ENCODE measurements at places on chromosomes 13 and 19.

GRCh38 chr19:6530386-6531162 lies at the start of gene TNFSF9:
TNFSF9 (plus strand) TSS chr19:6531026; CDS start chr19:6531037, 11 bp downstream.
- no peak for DNase-seq

DNA sequence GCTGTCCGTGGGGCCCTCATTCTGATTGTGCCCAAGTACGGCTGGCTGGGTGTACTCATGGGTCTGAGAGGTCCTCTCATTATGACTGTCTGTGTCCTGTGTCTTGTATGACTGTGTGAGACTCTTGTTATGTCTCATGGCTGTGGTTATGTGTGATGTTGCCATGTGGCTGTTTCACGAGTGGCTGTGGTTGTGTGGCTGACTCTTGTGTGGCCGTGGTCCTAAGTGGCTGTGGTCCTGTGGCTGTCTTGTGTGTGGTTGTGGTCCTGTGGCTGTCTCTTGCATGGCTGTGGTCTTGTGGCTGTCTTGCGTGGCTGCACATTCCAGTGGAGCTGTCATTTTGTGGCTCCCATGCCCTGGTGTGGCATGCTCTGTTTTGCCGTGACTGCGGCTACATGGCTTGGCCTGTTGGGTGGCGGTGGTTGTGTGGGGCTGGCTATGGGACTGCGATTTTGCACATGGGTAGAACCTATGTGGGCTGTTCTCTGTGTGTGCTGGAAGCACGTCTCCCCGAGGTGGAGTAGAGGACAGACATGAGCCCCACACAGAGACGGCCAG lies 2.5 kb downstream of the LYL1 start:
- no peak for DNase-seq

DNA sequence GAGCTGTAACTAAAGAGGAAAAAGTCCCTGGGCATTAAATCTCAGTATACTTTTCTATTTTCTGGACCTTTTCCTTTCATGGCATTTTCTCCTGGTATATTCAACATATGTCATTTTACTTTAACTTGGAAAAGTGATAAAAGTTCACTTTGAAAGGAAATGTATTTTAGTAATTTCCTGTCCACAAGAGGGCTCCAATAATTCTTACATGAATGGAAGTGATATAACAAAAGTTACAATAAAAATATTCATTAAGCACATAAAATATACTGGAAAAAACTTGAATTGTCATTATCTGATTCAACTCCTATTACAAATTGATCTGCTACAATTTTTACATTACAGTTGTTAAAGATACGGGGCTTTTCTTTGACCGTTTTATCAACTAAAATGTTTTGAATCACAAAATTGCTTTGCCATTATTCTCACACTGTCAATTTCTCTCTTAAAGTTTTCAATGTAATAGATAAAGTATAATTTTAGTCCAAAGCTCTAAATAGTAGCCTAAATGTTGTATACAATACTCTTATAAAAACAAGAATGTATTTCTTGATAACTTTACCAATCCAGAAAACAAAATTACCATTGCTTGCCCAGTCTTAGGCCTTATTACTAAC lies 4.9 kb downstream of the UBL3 start:
- DNase-seq = no peak

DNA sequence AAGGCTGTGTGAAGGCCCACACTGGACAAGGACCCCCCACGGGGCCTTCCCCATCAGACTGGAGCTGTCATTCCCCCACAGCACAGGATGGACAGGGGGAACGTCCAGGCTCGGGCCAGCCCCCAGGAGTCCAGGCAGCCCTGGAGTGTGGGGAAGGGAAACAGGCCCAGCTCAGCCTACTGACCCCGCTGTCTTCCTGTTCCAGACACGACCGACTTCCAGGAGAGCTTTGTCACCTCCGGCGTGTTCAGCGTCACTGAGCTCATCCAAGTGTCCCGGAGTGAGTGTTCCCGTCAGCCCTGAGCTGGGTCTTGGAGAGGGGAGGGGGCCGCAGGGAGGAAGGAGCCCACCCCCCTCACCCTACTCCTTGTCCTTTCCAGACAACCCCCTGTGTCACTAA lies 47.0 kb downstream of the SMIM24 start:
- DNase-seq = no peak

DNA sequence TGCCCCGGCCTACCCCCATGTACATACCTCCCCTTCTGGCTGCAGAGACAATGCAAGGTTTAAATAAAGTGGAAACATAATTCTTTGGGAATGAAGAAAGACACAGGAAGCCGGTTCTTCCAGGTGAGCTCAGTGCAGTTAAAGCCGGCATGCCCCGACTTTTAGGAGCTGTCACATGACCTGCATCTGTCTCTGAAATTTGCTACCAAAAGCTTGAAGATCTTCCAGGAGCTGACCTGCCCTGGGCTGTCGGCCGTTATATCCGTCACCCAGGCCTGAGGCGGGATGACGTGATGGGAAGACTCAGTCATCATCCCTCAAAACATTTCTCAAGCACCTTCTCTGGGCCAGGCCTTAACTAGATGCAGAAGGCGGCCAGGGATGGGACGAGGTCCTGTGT lies 10.3 kb downstream of the RAB8A start:
- DNase-seq = no peak

- no peak for DNase-seq
Observed at GRCh38 chr19:45922281-45922680, 7.7 kb upstream of the NANOS2 start.

DNA sequence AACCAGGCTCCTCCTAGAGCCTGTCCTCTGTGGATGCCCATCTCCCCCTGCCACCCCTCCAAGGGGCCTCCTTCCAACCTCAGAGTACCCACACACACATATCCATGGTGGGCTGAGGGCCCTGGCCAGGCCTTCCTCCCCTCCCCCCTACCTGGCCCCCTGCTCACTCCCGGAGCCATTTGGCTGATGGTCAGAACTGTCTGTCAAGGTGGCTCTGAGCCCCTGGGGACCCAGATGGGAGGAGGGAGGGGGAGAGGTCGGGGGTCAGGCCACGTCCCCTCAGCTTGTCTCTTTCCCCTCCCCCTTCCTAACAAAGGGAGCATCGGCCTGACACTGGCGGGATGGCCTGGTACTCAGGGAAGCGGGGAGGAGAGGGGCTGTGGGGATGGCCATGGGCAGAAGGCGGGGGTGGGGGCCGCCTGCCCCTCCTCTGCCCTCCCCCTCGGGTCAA lies 18.7 kb upstream of the POU2F2 start:
- no peak for DNase-seq

GRCh38 chr13:98665638-98665995 lies 86.9 kb downstream of the SLC15A1 start:
- no peak for DNase-seq

DNA sequence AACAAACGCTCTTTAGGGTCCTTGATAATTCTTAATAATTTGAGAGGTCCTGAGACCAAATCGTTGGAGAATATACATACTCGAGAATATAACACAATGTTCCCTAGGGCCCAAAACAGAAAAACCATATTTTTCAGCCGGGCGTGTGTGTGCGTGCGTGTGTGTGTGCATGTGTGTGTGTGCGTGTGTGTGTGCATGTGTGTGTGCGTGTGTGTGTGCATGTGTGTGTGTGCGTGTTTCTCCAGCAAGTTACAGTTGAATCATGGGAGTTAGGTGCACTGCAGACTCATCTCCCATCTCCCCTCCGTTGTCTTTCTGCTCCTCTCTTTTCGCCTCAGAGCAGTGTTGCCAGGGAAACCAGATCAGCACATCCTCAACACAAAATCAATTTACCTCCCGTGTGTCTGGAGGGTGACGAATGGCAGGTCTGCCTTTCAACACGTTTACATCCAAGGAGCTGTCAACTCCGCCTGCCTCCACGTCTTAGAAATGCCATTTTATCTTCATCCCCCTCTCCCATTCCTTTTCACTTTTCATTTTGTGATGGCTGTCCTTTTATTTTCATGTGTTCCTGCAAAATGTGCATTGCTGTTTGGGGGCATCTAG lies 8.3 kb upstream of the PNMA8B start:
- DNase-seq = no peak

- no peak for DNase-seq
Observed at GRCh38 chr13:33204130-33204927, 81.2 kb downstream of the STARD13 start.

- DNase-seq = no peak
Observed at GRCh38 chr13:102825921-102826706, 19.7 kb upstream of the ERCC5 start.

GRCh38 chr19:18273561-18274218 lies 562 bp downstream of the IQCN start:
- DNase-seq = no peak

- DNase-seq = no peak
Observed at GRCh38 chr19:38021352-38021751, 114.3 kb downstream of the SIPA1L3 start.

DNA sequence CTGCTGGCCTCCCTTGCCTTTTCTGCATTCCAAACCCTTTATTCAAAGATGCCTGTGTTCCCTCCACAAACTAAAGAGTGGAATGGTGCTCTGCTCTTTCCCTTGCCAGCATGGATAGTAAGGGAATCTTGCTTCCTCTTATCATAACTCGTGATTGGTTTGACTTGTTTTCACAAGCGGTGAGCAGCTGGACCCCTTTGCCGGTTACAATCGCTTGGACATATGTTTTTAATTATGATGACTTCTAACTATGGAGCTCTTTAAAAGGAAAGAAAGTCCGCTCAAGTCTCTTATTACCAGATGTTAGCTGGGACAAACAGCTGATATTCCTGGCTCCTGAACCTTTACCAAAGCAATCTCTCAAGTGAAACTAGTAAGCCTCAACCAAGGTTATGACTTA lies 1094.7 kb downstream of the UQCRFS1 start:
- no peak for DNase-seq

DNA sequence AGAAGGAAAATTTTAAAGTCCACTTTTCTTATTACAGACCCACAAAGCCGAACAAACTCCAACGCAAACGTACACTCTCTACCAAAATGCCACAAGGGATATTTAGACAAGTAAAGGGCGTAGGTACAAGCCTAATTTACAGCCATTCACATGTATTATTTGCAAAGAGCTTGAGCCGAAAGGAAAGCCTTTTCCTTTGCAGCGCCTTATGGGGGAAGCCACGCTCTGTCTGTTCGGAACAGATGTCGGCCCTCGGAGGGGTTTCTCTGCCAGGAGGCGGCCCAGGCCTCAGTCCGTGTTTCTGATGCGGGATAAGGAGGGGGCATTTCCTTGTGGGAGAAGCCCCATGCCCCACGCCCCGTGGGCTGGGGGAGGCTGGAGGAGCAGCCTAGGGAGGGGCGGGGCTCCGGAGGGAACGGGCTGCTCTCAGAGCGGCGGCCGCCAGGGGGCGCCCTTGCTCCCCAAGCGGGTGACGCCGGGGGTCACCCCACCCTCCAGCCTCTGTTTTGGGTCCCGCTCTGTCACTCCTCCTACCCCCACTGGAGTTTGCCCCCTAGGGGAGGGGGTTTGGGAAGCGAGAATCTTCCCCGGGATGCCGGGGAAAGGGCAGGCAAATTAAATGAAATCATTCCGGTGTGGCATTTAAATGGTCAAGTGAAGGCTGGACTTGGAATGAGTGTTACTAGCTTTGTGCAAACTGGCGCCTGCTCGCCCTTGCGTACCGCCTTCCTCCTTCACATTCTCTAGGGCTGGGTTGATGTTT lies 2.9 kb downstream of the HTR2A start:
- no peak for DNase-seq

DNA sequence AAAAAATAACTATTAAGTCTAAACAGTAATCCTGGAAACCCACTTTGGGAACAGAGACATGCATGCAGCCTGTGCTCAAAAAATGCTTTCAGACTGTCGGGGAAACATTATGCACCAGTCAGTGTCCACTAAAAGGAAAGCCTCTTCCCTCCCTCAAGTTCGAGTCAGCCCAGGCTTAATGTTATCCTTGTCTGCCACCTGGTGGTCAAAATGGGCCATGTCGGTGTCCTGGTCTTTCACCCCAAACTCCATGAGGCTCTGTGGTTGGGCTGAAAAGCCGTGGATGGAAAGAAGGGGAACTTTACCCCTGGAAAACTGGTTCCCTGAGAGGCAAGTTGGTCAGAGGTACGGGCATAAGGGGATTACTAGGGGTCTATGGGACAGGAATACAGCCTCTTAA lies 88.4 kb upstream of the ZNF492 start:
- no peak for DNase-seq

- DNase-seq = no peak
Observed at GRCh38 chr13:110447058-110447511, 114.4 kb downstream of the RAB20 start.

GRCh38 chr19:10533646-10534386 lies 9.9 kb upstream of the ATG4D start:
- no peak for DNase-seq

DNA sequence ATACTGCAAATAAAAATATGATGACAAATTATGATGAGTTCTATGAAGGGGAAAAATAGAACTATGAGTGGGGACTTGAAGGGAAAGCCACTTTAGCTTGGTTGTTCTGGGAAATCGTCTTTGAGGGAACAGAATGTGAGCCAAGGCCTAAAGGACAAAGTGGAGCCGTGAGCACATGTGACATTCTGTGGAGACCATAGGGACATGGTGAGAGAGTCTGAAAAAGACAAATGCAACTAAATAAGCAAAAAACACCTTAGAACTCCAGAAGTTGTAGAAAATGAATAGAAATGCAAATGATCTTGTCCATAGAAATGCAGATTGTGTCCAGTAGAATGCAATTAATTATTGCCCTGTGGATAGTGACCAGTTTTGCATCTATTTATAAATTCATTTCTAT lies 86.8 kb upstream of the ANKRD10 start:
- DNase-seq = no peak

DNA sequence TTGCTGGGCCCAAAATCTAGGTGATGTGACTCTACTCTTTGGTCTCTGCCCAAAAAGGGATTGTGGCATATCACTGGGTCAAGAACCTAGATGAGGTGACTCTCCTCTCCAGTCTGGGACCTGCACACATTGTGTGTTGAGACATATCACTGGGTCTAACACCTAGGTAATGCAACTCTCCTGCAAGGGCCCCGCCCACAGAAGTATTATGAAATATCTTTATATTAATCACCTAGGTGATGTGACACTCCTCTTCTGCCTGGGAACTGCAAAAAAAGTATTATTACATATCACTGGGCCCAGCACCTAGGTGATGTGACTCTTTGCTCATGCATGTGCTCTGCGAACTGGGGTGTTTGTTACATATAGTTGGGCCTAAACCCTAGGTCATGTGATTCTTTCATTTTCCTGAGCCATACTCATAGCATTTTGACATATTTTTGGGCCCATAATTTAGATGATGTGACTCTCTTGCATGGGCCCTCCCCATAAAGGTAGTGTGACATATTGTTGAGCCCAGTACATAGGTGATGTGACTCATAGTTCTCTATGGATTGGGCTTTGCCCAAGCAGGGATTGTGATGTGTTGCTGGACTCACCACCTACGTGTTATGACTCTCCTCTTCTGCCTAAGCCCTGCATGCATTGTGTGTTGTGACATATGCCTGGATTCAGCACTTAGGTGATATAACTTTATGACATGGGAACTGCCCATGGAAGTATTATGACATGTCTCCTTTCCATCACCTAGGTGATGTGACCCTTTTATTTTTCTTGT lies 11.2 kb upstream of the ZNF681 start:
- DNase-seq = no peak

DNA sequence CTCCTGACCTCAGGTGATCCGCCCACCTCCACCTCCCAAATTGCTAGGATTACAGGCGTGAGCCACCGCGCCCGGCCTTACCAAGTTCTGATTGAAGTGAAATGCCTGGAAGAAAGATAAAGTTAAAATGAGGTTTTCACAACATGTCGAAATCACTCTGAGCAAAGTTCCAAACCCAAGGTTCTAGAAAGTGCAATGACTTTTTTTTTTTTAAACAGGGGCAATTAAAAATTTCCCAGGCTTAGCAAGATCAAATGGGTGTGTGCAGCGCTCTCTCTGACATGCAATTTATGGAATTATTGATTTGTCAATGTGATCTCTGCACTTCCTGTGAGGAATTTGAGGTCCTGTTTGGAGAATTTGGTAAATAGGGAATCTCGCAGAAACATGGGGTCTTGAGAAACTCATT lies 12.8 kb upstream of the MAP2K2 start:
- DNase-seq = no peak
